Natural killer cell (primary cell): ENCODE measurements at places on chromosomes 3 and 15.

GRCh38 chr3:45753095-45753494 is 43.2 kb downstream of the SLC6A20 start:
- no peaks in the 10 kb centered on the region for H3K4me1 ChIP-seq
- H3K36me3 ChIP-seq, result peaks cover 2% of the 10 kb centered on the region
- no peak overlapping the region for H3K27ac ChIP-seq
- no peaks in the 10 kb centered on the region for H3K27me3 ChIP-seq
- H3K4me3 ChIP-seq, result no peak overlapping the region

DNA sequence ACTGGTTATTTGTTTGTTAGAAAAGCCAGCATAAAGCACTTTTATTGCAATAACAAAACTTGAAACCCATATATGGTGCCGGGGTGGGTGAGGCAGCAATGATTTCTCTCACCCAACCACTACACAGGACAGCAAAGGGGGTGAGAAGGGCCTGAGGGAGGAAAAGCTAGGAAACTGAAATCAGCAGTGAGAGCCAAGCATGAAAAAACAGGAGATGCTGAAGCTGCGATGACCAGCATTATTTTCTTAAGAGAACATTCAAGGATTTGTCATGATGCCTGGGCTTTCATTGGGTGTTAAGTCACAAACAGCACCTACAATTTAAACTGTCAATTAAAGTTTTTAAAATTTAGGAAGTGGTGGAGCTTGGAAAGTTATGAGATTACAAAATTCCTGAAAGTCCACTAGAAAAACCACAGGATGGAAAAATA is 11.9 kb upstream of the TM4SF4 start:
- no peaks in the 10 kb centered on the region for H3K27me3 ChIP-seq
- no peak for DNase-seq
- H3K4me1 ChIP-seq, result no peaks in the 10 kb centered on the region
- no peak overlapping the region for H3K27ac ChIP-seq
- no peaks in the 10 kb centered on the region for H3K36me3 ChIP-seq

- H3K4me3 ChIP-seq, result peak overlapping the region; percentile 46
- H3K27me3 ChIP-seq, result no peaks in the 10 kb centered on the region
- peaks cover 69% of the 10 kb centered on the region for H3K4me1 ChIP-seq
- H3K36me3 ChIP-seq, result no peaks in the 10 kb centered on the region
- H3K27ac ChIP-seq, result peak overlapping the region; percentile 97
- no peak for DNase-seq
These were observed 22.6 kb downstream of the ZNF80 start for GRCh38 chr3:114214542-114215341.

DNA sequence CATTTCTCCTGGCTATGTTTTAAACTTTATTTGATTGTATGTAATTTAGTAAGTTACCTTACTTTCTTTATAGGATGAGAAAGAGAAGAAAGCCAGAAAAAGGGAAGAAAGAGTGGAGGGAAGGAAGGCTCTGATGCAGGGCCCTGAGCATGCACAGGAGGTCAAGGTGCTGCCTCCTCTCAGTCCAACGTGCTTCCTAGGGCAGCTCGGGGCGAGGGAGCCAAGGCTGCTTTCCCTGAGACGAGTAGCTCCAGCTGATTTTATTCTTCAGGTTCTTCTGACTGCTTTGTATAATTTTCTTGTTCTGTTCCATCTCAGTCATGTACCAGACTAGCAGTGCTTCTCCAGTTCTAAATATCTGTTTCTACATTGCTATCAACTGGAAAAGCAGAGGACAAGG is 3.4 kb downstream of the CORO2B start:
- peaks cover 10% of the 10 kb centered on the region for H3K4me1 ChIP-seq
- DNase-seq, result no peak
- peaks cover 7% of the 10 kb centered on the region for H3K27me3 ChIP-seq
- H3K4me3 ChIP-seq, result no peak overlapping the region

- H3K27ac ChIP-seq, result no peak overlapping the region
- peaks cover 8% of the 10 kb centered on the region for H3K4me1 ChIP-seq
- H3K4me3 ChIP-seq, result no peak overlapping the region
- no peak for DNase-seq
These were observed 93.7 kb downstream of the TMEM266 start for GRCh38 chr15:76153241-76154197.

DNA sequence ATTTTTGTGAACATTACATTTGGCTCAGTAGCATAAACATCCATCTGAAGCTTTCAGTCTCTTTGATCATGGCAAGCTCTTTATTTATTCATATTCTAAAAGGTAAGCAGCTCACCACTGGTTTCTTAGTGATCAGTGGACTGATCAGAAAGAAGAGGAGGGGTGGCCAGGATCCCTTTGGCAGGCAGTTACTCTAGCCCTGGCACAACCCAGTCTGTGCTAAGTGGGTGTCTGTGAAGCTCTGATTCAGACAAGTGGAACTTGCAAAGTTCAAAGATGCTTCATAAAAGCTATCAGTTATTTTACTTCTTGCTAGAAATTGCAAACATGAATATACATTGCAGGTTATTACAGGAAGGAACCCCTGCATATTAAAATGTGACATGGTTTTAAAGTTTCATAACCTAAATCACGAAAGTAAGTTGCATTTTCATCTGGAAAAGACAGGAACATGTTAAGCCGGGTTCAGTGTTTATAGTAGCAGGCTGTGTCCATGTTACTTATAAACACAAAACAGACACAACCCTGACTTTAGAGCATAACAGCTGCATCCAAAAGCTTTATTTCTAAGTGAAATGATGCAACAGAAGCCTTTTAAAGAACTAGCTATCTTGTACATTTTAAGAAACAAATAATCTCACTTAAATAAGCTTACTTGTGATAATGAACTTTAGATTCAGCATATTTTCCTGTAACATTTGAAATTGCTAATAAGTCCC is 785.3 kb downstream of the MCTP2 start:
- no peaks in the 10 kb centered on the region for H3K27me3 ChIP-seq
- DNase-seq, result no peak
- H3K4me1 ChIP-seq, result no peaks in the 10 kb centered on the region
- no peak overlapping the region for H3K4me3 ChIP-seq
- H3K27ac ChIP-seq, result no peak overlapping the region
- H3K36me3 ChIP-seq, result no peaks in the 10 kb centered on the region

DNA sequence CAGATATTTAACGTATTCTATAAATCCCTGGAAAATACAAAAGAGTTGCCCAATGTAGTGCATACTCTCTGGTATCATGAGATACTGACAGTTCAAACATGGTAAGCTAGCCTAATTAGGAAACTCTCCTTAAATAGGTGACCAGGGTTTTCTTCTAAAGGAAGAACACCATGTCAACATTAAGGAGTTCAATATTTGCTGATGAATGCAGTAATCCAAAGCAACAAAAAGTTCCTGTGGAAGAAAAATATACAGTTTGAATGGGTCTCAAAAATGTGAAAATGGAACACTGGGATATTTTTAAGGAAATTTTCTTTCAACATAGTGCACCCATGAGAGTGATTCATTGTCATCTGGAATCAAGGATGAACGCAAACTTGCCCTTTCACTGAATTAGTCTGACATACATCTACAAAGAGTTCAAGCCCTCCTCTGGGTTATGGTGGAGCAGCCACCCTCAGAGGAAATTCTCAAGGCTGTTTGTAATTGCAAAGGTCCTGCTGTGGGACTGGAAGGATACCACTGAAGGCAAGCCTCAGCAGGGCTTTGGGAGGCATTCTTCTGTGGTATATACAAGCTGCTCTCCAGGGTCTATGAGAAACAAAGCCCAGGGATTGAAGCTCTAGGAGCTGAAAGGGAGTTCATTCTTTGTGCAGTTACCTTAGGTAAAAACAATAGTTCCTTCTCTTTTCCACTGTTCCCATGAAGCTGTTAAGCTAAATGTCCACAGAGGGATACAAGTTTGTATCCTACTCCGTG is 700.3 kb downstream of the TUSC7 start:
- H3K27me3 ChIP-seq, result no peaks in the 10 kb centered on the region
- no peaks in the 10 kb centered on the region for H3K36me3 ChIP-seq
- no peak overlapping the region for H3K27ac ChIP-seq
- H3K4me1 ChIP-seq, result no peaks in the 10 kb centered on the region

DNA sequence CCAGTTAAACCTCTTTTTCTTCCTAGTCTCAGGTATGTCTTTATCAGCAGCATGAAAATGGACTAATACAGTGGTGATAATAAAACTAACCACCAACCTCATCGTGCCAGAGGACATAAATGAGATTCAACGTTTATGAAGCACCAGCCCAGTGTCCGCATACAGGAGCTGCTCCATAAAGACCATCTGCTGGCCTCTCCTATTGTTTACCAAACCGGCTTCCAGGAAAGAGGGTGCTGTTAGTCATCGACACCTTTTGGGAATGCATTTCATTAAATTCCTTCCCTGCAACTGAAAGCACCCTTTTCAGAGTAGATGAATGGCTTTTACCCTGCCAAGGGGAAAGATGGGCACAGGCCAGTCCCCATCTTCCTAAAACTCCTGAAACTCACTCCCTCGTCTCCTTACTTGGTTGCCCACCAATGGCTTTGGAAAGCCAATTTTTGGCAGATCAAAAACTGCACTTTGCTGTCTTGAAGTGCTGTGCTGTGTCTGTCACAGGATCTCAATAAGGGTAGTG is 122.1 kb downstream of the AQP9 start:
- H3K27ac ChIP-seq, result no peak overlapping the region
- H3K4me1 ChIP-seq, result no peaks in the 10 kb centered on the region
- DNase-seq, result no peak

GRCh38 chr15:71364117-71364584 is 248.9 kb downstream of the THSD4 start:
- H3K27me3 ChIP-seq, result no peaks in the 10 kb centered on the region
- H3K4me3 ChIP-seq, result no peak overlapping the region
- no peak overlapping the region for H3K27ac ChIP-seq
- DNase-seq, result no peak

DNA sequence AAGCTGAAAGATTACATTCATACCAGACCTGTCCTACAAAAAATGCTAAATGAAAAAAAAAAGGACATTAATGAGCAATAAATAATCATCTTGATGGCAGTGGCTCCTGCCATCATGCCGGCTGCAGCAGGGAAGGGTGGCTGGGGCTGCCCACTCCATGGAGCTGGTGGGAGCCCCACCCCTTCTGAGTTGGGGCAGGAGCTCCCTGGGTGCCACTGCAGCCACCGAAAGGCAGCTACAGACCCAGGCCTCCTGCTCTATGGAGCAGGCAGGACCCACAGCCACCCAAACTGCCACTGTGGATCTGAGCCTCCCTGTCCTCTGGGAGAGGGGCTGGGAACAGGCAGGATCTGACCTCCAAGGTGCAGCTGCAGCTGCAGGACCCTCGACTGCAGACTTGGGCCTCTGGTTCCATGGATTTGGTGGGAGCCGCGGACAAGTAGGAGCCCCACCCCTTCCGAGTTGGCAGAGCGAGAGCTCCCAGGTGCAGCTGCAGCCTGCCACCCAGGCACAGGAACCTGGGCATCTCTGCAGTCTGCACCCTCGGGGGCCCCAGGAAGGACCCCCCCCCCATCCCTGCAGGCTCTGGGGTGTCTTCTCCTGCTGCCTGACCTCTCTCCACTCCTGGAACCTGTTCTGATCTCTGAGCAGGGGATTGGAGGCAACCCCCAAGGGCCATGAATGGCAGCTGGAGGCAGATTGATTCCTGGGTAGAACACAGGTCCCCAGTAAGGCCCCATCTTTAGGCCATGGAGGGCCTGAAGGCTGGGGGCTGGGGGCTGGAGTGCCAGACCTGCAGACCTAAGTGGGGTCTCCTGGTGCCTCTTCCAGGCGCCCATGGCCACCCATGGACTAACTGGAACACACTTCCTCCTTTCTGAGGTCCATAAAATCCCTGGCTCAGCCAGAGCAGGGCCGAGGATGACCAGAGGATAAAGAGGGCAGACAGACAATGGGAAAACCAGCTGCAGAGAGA is 70.4 kb upstream of the TTC14 start:
- H3K27ac ChIP-seq, result no peak overlapping the region
- no peaks in the 10 kb centered on the region for H3K4me1 ChIP-seq
- DNase-seq, result no peak
- H3K36me3 ChIP-seq, result no peaks in the 10 kb centered on the region
- H3K4me3 ChIP-seq, result no peak overlapping the region

DNA sequence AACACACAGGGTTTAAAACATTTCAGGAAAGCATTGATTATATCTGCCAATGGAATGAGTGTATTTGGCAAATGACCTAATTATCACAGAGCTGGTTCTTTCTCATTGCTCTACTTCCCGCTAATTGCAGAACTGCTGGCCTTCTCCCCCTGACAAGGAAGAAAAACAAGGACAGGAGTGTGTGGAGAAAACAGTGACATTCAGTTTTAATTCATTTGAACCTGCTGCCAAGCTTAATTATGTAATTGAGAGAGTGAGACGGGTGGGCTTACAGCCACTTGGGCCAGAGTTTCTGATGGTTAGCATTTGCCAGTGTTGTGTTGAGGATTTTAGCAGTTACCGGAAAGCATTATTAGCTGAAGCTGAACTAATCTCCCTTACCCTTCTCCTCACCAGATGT is 301.4 kb downstream of the RBMS3 start:
- no peak overlapping the region for H3K27ac ChIP-seq
- H3K36me3 ChIP-seq, result no peaks in the 10 kb centered on the region
- no peak for DNase-seq
- no peaks in the 10 kb centered on the region for H3K4me1 ChIP-seq

GRCh38 chr15:69593981-69594966 is 141.7 kb downstream of the RPLP1 start:
- no peak overlapping the region for H3K4me3 ChIP-seq
- H3K27me3 ChIP-seq, result peaks cover 8% of the 10 kb centered on the region
- H3K4me1 ChIP-seq, result peaks cover 20% of the 10 kb centered on the region
- H3K36me3 ChIP-seq, result no peaks in the 10 kb centered on the region
- no peak for DNase-seq

GRCh38 chr15:60612400-60613048 is 133.6 kb upstream of the ICE2 start:
- H3K27me3 ChIP-seq, result no peaks in the 10 kb centered on the region
- H3K36me3 ChIP-seq, result no peaks in the 10 kb centered on the region
- DNase-seq, result no peak
- H3K27ac ChIP-seq, result no peak overlapping the region
- no peak overlapping the region for H3K4me3 ChIP-seq
- H3K4me1 ChIP-seq, result peaks cover 5% of the 10 kb centered on the region

DNA sequence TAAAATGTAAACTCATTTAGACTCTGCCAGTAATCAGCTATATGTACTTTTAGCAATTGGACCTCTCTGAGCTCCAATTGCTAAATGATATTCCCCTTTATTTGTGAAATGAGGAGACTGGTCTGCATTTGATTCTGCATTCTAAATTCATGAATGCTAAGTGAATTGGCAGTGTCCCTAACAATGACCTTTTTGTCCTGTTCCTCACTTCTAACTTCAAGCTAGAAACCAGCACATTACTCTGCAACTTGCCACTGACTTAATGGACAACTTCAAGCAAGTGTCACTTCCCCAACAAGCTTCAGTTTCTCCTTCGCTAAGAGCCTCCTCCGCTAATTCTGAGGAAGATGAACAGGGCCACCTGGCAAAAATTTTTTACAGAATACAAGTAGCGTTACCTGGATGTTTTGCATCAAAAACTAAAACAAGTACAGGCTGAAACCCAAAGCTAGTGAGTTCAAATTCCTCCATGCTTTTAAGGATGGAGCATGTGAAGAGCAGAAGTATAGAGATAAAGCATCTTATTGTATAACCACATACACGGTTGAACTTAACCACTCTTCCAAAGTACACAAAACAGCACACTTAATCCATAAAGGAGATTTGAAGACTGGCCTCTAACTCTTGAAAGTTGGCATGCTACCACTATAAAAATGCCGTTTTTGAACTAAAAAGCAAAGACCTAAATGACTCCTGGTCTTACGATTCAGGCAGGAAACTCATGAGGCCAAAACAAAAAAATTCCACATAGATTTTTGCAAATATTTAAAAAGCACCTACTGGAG is 207.6 kb downstream of the MAGI1 start:
- H3K36me3 ChIP-seq, result no peaks in the 10 kb centered on the region
- DNase-seq, result no peak
- H3K4me1 ChIP-seq, result no peaks in the 10 kb centered on the region
- H3K27me3 ChIP-seq, result no peaks in the 10 kb centered on the region
- H3K27ac ChIP-seq, result no peak overlapping the region
